Activated naive CD8-positive, alpha-beta T cell treated with anti-CD3 and anti-CD28 coated beads, Interleukin-2, amount 50 U/mL, for 16 hours (primary cell): ENCODE measurements at places on chromosomes 3 and 15.

DNA sequence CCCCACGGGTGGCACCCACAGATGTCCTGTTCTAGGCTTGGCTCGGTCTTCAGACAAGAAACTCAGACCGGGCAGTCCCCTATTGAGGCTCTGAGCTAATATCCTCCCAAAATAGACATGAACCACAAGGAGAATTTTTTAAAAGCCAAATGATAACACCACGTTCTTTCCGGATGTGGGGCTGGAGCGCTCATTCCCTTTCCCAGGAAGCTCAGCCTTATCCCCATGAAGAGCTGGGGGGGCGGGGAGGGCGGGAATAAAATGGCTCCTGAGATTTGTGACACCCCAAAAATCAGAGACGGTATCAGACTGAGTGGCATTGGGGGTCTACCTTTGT lies 1.1 kb downstream of the SLC6A1 start:
- no peak for DNase-seq

DNA sequence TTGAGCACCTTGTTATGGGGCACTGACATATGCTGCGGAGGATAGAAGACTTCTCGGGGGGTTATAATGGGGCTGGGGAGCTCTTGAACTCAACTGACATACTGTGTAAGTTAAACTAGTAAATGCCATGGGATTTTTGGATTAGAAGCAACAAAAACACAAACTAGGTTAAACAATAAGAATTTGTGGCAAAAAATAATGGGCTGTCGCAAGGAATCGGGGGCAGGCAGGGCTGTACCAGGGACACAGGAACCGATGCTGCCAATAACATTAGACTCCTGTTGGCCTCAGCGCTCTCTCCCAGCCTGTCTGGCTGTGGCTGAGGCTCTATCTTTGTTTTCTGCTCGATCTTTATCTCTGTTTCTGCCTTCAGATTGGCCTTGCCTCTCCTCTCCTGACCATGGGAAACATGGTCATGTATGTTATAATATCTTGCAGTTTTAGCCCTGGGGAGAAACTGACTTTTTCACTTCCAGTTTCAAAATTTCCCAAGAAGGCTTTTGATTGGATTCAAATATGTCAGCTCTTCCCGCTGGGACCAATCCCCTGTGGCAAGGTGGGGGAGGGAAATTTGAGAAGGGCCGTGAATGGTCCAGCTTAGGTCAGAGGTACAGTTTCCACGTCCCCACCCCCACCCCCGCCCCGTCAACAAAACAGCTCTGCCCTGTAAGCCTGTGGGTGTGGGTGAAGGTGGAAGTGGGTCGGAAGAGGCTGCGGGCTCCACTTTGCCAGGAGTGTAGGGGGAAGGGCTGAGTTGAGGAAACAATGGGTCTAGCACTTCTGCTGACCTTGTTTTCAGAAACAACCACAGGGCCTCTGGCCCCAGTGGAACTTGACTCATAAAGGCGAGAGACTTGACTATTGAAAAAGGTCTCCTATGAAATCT lies 161.1 kb upstream of the TBL1XR1 start:
- no peak for DNase-seq

DNA sequence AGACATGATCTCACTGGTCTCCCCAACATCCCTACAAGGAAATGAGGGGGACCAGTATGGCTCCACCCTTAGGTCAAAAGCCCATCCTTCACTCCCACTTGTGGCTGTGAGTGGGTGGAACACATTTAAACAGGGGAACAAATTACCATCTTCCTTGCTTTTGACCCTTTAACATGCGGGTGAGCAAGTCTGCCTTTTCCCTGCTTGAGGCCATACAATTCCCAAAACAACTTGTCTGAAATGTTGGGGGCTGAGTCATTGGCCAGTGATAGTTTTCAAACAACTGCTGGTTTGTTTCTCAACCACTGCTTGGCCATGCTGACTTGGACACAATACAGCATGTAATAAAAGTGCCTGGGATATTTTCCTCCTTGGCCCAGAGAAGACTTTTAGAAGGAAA lies 39.6 kb downstream of the COL8A1 start:
- no peak for DNase-seq

DNA sequence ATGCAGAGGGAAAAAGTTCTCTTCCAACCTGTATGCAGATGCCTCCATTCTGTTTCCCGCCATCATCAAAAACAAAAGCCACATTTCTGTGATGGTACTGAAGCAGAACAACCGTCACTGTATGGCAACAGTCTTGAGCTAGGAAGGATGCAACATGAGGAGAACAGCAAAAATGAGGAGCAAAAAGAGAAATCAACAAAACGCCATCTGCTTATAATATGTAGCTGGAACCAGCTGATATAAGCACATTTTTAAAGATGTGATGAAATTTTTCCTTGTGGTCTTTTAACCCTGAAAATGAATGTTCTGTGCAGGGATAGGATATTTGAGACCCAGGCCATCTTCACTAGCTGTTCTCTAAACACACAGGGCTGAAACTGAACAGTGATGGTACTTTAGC lies 287.0 kb downstream of the ZIC4 start:
- DNase-seq = no peak

DNA sequence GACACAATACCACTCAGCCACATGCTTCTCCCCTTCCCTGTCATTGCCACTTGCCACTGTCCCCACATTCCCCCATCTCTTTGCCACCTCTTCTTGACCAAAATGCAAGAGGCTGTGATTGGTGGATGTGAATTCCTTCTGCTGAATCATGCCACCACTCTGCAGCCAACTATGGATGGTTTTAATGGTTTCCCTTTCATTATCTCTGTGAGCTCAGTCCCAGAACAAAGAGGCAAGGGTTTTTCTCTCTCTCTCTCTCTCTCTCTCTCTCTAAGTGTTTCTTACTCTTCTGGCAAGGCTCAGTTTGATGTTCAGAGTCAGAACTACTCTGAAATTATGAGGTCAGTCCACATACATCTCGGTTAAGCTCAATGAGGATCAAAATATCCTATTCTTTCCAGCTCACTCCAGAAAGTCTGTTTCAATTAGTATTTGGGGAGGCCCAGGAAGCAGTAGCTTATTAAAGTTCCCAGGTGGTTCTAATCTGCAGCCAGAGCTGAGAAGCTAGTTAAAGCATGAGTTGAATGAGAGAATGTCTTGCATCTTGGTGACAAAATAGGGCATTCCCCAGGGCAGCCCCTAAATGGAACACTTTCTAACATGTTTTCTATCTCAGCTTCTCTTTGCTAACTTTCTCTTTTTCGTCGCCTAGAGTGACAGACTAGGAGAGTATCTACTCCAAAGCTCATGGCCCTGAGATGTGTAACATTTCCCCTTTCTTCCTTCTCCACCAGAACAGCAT lies 8.5 kb upstream of the ILDR1 start:
- no peak for DNase-seq

GRCh38 chr3:187978433-187979011 lies 175.4 kb upstream of the LPP start:
- DNase-seq = no peak

DNA sequence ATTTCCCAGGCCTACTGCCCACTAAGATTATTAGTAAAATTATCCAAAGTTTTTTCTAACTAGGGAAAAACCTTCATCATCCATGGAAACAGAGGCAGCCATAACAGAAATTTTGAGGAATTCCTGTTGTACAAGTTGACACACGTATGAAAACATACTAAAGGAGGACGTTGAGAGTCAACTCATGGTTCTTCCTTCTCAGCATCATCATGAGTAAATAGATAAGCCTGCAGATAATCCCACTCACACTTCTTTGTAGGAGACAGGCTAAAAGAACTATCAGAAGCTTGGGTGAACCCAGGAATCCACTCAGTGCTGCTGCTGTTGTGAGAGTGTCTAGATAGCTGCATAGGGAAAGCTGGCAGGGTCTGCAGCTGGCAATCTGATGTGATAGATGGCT lies 694.8 kb upstream of the NR2F2 start:
- DNase-seq = no peak

- DNase-seq = no peak
These were observed 44.6 kb downstream of the PLCL2 start for GRCh38 chr3:16929311-16929710.

- DNase-seq = no peak
These were observed 156.3 kb downstream of the FRMD5 start for GRCh38 chr15:44038755-44039191.

- no peak for DNase-seq
These were observed 67.9 kb upstream of the OCA2 start for GRCh38 chr15:28167042-28167441.

DNA sequence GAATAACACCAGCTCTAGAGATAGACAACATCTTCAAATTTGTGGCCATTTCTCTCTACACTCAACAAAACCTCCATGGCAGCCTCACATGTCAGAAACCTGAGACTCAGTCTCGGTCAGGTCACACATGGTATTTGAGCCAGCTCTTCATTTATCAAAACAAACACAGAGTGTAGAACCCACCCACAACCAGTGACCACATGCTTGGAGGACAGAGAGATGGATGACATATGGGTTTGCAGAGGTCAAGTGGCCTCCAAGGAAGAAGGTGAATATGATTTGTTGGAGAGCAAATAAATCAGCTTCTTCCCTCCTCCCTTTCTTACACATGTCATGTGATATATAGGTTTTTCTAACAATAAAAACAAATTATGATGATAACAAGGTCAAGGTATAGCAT lies 278.1 kb upstream of the LRTM1 start:
- DNase-seq = no peak

DNA sequence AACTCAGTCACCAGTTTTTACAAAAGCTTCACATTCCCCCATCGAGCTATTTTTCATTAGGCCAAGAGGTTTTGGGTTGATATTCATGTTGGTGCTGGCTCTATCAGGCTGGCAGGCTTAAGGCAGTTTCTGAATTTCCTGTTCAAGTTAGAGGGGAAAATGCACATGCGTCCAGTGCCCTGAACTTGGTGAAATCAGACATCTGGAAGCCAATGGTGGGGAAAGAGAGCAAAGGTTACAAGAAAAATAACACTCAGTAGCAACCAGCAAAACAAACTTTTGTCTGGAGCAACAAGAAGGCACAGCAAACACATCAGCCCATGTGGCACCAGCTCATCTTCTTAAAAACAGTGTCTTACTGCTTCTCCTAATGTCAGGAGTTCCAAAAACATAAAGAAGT lies 155.6 kb upstream of the TSC22D2 start:
- DNase-seq = no peak

DNA sequence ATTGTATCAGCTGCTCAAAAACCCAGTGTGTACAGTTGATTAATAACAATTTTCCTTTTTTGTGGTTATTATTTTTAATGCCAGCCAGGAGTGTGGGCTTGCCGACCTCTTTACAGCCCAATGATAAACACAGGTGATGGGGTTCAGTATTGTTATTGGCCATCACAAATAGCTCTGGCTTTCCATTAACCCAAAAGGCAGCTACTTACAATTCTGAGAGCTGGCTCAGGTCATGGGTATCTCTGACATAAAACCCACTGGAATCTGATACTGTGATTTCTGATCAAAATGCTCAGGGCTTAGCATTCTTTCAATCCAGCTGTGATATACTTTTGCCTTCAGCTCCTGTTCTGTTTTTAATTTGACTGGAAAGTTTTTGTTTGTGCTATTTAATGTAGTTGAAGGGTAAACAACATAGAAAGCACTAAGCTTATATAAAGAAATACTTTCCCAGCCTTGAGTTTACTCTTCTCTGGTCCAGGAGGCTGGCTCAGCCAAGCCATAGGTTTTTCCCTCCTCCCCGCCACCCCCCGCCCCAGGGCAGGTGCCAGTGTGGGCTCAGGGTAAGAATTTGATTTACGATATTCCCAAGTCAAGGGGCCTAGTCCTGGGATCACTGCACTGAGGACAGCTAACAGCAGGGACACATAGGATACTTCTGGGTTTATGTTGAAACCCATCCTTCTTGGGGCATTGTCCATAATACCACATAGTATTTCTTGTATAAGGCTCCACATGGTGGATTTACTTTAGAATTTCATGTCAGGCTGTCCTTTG lies 54.0 kb upstream of the MYZAP start:
- DNase-seq = no peak

- DNase-seq = no peak
These were observed 42.1 kb downstream of the VGLL4 start for GRCh38 chr3:11601446-11602238.

DNA sequence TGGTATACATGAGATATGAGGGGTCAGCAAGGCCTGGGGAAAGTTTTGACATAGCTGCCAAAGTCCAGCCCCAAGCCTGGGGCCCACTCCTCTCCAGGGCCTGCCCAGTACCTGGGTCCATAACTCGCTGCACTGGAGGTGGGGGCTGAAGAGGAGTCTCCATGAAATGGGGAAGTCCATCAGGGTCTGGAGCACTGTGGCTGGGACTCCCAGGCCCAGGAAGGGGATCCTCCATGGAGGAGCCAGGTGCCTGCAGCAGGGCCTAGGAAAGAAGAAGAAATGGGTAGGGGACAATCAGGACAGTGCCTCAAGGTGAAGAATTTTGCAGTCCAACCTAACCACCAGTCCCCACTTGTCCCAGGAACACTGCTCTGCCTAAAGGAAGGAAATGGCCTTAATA lies 8.2 kb downstream of the GORASP1 start:
- no peak for DNase-seq

- DNase-seq = no peak
These were observed 258.2 kb downstream of the ADAMTS17 start for GRCh38 chr15:100083572-100083971.
